ENCODE measurements at places on chromosomes 3 and 15.
A peak's percentile ranks its signal among the peaks of the same experiment; 100 is the strongest.

GRCh38 chr3:116473602-116474001, 28.3 kb upstream of the LSAMP start:
- DNase-seq, result no peak

- peak; percentile 34 for DNase-seq
Observed at GRCh38 chr3:148227534-148227933, 470.2 kb upstream of the AGTR1 start.

DNA sequence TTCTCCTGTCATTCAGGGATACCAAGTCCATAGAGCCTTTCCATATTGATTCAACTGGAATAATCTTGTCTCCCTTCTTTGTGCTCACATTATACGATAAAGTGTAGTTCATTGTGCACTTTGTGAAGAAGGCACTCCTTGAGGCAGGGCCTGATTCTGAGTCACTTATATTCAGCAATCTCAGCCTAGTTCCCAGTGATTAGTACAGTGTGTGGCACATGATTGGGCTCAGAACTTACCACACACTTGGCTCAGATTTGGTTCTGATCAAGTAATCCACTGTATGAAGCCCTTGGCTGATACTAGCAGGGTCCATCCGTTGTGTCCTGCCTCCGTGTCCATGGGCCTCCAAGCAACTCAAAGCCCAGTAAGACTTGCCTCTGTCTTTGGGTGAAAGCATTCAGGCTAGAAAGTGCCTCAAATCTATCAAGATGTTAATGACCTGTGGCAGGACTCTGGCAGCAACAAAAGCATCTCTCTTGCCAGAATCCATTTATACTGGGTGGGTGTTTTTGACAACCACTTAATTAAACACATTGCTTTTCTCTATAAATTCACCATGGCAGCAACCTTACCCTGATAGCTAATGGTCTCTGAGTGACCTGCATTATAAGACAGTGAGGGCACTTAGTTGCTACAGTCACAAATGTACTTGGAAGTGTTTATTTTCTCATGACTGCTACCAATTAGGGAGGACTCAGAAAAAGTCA, 51.3 kb downstream of the TPRG1 start:
- no peak for DNase-seq

- no peak for DNase-seq
Observed at GRCh38 chr3:69566275-69566674, 173.0 kb upstream of the MITF start.

GRCh38 chr15:101461097-101461496, 28.4 kb downstream of the PCSK6 start:
- DNase-seq, result no peak

DNA sequence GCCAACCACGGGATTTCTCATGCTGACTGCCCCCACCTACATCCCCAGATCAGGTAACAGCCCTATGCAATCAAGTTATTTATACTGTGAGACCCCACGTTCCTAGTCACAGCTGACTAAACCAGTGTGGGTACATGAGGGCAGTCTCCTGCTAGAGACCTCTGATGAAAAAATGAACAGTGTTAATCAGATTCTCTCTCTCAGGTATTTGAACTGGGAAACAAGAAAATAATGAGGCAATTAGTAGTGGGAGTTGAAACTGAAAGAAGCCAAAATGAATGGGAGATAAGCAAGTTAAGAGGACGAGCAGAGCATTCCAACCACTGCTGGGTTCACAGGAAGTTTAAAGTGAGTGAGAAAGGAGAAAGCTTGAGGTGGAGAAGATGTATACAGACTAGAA, 98.5 kb upstream of the MYO5C start:
- DNase-seq, result no peak

DNA sequence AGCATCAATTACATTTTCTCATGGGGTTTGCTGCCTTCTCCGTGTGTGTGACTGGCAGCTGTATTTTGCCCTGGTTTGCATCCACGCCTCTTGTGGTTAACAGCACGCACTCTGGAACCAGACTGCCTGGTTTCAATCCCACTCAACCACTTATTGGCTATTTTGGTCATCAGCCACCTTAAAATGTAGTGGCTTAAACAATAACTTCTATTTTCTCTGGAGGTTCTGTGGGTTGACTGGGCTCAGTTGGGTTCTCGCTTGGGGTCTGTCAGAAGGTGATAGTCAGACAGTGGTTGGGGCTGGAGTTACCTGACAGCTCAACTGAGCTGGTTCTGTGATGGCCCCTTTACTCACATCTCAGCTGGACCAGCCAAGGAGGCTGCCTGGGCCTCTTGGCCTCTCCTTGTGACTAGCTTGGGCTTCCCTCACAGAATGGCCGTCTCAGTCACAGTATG, 36.8 kb downstream of the EHD4 start:
- DNase-seq, result no peak

DNA sequence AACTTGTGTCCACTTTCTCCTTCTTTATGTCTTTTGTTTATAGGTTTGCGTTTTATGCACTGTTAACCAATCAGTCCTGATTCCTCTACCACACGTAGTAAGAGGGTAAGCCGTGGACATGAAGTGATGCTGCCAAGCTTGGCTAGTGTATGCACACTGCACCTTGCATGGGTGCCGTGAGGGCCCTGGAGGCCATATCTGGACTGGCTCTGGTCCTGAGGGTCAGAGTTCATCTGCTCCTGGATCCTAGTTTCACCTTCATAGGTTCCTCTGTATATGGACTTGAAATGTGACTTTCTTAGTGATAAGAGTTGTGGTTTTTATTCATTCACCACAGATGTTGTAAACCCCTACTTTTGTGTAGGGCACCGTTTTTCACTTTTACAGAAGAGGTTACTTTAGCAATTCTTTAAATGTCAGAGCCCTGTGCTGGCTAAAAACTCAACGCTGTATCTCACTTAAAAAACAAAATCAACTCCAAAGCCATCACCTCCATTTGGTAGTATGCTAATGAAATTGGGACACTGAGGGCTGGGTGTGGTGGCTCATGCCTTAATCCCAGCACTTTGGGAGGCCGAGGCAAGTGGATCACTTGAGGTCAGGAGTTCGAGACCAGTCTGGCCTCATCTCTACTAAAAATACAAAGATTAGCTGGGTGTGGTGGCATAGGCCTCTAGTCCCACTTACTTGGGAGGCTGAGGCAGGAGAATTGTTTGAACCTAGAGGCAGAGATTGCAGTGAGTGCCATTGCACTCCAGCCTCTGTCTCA, 22.9 kb downstream of the SIAH2 start:
- no peak for DNase-seq

- DNase-seq, result no peak
Observed at GRCh38 chr3:76753599-76753998, 286.3 kb upstream of the ROBO2 start.

DNA sequence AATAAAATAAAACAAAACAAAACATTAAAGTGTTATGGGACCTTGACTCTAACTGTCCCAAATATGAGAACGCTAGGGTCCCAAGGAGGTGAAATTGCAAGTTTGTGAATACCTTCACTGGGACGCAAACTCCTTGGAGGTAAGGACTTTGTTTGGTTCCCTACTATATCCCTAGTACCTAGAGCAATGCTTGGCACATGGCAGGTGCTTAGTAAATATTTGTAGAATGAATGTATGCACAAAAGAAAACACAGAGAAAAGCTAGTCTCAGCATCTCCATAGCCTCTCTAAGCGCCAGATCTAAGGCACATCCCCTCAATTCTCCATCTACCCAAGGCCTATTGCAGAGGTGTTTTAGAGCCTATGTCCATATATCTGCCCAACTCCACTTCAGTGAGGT, 30.5 kb downstream of the GPR176 start:
- DNase-seq, result no peak

DNA sequence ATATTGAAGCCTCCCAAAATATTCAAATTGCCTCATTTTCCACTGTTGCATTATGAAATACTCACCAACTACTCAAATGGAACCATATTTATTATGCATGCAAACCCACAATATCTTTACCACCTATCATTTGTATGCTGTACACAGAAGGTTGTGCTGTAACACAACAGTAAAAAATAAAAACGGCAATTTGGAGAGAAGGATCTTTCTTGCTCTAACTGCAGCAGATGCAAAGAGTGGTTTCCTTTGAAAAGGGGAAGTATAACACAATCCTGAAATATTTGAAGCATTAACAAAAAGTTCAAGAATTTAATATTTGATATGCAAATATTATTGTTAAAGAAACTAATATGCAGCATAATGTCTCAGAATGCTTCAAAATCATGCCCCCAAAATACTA, 244.5 kb upstream of the SUCLG2 start:
- no peak for DNase-seq

- no peak for DNase-seq
Observed at GRCh38 chr15:86834115-86834863, 754.6 kb downstream of the AGBL1 start.

DNA sequence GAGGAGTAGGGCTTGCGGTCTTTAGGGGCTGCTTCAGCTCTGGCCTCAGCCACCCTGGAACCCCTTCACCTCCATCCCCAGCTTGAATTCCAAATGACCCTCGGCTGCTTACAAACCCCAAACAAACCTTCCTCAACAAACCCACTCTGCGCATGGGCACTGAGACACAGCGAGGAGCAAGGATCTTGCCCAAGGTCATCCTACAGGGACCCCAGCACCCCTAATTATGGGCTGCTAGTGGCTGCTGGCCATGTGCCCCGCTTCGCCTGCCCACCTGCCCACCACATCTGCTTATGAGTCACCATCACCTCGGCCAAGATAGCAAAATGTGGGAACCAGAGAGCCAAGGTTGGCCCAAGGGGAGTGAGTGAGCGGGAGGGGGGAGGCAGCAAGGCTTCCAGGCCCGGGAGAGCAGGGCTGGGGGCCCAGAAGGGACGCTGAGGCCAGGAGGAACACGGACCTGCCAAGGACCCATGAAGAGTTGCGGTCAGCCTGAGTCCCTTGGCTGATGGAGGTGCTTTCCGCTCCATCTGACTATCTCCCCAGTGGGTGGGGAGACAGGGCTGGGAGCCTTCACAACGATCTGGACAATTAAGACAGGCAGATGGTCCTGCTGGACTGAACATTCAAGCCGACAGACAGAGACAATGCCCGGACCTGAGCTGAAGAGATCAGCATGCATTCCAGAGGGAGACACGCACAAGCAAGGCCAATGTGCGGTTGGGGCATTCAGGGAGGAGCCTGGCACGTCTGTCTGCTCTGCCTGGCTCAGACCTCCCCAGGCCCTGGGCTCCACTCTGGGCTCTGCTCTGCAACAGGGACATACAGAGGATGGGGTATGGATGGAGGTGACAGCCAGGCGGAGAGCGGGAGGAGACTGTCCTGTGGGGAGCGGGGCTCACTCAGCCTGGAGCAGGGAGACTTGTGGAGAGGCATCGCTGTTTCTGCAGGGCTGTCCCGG, 10.8 kb upstream of the GRIP2 start:
- DNase-seq, result peak; percentile 26

GRCh38 chr3:134815519-134815918, 20.5 kb downstream of the EPHB1 start:
- DNase-seq, result no peak

DNA sequence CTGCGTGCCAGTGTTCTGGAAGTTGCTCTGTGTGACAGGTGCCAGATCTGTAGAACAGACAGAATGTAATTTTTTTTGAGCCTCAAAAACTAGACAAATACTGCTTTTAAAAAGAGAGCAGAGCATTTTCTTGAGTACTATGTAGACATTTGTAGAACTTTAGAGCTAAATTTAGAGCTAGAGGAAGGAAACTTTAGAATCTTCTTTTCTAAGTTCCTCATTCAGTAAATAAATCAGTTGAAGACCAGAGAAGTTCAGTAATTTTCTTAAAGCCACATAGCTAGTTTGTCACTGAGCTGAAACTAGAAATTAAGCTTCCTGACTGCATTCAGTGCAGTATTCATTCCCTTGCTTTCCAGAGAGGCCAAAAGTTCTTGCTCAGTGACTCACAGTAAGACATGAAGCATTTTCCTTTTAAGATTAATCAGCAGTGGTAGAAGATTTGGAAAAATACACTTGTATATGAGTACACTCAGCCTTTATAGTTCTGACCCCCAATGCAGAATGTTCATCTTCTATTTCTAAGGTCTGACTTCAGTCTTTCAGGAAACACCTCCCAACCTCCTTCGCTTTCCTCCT, 83.6 kb upstream of the TSEN2 start:
- DNase-seq, result peak; percentile 70

DNA sequence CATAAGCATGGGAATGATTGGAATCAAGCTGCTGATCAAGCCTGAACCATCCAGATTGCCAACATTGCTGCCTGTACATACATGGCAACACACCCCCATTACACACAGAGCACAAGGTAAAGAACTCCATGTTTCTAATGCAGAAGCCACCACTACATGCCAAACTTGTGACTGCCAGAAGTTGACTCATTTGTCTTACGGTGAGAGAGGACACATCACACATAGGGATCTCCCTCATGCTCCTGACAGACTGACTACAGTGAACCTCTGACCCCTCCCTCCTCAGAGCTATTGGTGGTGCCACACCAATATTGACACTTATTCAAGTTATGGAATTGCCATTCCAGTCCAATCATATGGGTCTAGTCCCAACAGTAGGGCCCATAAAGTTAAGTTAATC, 42.3 kb downstream of the EFHB start:
- DNase-seq, result peak; percentile 62

GRCh38 chr3:58609990-58610389, 32.8 kb upstream of the FAM107A start:
- no peak for DNase-seq

GRCh38 chr3:63975723-63976122, 47.6 kb downstream of the PSMD6 start:
- peak; percentile 64 for DNase-seq

- DNase-seq, result no peak
Observed at GRCh38 chr3:85176799-85177198, 218.0 kb downstream of the CADM2 start.

DNA sequence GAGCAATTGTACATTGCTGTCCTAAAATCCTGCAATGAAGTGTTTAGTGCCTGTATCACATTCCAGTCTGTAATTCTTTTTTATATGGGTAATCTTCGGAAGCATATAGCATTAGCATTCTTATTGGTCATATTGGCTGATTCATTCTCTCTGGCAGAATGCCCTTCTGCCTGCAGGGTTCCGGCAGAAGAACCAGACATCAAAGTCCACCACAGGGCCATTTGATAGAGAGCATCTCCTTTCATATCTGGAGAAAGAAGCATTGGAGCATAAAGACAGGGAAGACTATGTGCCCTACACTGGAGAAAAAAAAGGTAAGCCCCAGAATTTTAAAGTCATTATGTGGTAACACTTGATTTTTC, 39.6 kb downstream of the TMOD3 start:
- DNase-seq, result peak; percentile 94

DNA sequence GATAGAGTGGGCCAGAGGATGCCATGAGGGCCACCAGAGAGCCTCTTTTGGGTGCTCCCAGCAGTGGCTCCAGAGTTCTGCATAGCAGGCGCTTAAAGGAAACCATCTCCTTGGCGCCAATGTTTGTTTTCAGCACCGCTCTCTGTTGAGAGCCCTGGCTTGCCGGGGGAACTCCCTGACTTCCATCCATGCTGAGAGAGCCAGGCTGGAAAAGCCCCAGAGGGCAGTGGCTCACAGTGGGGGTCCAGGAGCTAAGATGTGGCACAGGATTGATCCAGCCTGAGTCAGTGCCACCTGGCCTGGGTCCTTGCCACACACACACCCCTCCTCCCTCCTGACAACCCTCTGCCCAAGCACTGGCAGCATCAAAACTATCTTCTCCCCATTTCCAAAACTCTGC, 50.4 kb upstream of the HACD2 start:
- DNase-seq, result no peak

- DNase-seq, result no peak
Observed at GRCh38 chr3:154766765-154767503, 313.2 kb upstream of the MME start.

- no peak for DNase-seq
Observed at GRCh38 chr3:158668506-158668905, 3.9 kb downstream of the LXN start.
